ENCODE measurements at places on chromosomes 7 and 10.

DNA sequence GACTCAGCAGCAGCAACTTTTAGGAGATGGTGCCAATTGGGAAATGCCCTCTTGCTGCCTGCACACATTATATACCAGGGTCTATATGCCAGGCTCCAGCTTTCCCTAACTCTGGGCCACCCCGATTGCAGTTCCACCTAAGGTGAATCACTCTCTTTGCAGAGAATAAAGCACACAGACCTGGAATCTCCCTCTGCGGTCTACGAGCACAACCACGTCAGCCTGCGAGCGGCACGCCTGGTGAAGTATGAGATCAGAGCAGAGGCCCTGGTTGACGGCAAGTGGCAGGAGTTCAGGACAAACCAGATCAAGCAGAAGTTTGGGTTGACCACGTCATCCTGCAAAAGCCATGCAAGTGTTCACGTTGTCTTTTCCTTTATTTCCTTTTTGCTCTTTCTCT, 38.2 kb upstream of the PLEKHA1 start:
- DNase-seq = no peak

DNA sequence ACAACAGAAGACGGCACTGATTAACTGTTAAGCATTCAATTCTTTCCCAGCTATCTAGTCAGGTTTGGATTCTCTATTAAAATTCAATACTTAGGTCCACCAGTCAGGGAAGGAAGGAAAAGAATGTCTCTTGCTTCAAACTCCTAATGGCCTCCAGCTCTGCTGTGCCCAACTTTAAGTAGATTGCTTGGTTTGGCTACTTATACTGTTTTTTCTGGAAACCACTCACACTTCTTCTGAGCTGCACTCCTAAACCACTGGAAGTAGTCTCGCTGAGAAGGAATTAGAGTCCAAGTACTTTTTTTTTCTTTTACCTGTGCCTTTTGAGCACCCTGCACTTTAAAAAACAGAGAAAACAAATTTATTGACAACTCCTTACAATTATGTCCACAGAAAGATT, 26.7 kb upstream of the COL1A2 start:
- DNase-seq = no peak

DNA sequence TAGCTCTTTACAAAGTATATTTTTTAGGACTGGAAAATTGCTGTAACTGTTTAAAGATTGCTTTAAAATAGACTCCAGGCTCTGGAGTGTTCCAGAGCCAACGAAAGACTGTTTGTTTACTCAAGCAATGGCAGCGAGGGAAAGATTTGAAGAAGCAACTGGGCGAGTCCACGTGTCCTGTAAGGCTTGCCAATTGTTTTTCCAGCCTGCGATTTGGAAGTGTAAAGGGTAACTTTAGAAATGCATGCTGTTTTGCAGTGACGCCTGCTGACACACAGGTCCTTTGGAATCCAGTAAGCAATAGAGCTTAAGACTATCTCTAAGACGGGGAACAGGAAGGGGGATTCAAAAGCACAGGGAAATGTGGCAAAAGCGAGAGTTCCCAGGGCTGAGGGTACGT, 55.8 kb downstream of the TACC2 start:
- no peak for DNase-seq

- no peak for DNase-seq
Measured at GRCh38 chr10:62052276-62052675, 150.8 kb downstream of the ARID5B start.

GRCh38 chr10:33817605-33818004, 483.1 kb upstream of the NRP1 start:
- no peak for DNase-seq
